ENCODE measurements at places on chromosomes 1 and 21.

GRCh38 chr1:8941906-8942305, 3.8 kb upstream of the CA6 start:
- DNase-seq: no peak

GRCh38 chr1:100989306-100990077, 36.1 kb downstream of the DPH5 start:
- DNase-seq: no peak

DNA sequence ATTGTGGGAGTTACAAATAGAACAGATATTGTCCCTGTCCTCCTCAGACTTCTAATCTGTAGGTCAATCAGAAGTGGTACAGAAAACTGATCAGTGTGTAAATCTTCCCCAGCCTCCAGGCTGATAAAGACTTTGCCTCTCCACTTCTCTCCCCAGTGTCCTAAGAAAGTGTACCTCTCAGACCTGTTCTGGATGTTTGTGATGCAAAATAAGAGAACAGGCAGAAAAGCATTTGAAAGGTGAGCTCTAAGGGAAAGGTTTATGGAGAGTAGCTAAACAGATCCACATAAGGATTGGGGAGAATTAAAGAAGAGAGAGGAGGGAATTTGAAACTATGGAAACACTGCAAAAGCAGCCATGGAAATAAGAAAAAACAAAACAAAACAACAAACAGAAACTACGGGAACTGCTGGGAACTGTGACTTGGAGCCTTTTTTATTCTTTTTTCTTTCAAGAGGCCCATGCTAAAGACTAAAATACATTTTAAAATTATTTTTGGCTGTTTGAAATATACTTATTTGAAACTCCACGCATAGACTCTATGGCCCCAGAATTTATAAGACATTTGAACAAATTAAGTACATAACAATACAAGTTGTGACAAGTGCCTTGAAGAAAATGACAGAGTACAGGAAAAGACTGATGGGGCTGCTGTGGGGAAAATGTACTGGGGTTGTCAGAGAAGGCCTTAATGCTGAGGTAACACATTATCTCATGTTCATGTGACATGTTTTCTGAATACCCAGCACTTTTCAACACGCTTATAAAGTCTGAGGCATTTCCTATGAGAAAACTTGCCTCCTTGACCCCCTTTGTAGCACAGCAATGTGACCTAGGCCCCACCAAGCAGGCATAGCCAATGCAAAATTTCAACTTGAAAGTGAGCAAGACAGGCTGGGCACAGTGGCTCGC, 51.2 kb downstream of the TRAF5 start:
- DNase-seq: no peak

- DNase-seq: no peak
These were observed 58.7 kb upstream of the ZC3H12A start for GRCh38 chr1:37415611-37416244.

DNA sequence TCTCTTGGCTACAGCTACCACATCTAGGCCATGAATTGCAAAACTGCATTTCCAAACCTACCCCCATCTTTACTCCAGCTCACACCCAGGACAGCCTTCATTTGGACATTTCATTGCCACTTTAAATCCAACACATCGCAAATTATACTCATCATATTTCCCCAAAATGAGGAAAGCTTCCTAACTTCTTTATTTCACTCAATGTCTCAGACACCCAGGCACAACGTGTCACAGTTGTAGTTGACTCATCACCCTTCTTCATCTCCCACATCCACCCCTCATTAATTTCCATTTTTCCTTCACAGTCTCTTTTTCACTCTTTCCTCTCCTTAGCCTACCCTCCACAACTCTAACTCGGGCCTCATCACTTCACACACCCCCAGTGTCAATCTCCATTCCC, 6.7 kb downstream of the OTUD7B start:
- no peak for DNase-seq

GRCh38 chr1:14262637-14263036, 335.8 kb upstream of the KAZN start:
- no peak for DNase-seq

- DNase-seq: no peak
These were observed 2151.6 kb downstream of the MRPL39 start for GRCh38 chr21:23455676-23456075.

DNA sequence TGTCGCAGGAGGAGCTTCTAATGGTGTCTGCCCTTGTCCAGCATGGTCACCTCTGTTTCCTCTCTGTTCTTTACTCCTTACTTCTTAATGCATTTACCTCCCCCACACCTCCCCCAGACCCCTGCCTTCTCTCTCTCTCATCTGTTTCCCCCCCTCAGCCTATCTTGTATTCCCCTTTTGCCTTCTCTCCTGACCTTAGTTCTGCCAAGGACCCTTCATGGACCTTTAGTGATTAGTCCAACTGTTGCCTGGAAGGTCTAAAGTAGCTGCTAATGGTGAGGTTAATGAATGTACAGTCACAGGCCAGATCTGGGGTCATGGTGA, 42.3 kb upstream of the PPP2R5A start:
- DNase-seq: no peak
